ENCODE measurements at places on chromosomes 5 and 9. TPM values are rescaled to one million over a fixed set of nuclear protein-coding genes. Genes with fewer than 3 reads are reported as not detected.

Gene GMCL2
- not detected for total RNA-seq

Gene SLC22A4
- total RNA-seq = 3.7 TPM

Gene ANGPTL2
- total RNA-seq = 15.3 TPM

Gene F12
- 0.99 TPM for total RNA-seq

Gene SERF1B
- 38.2 TPM for total RNA-seq

Gene IL7R
- total RNA-seq = 3.2 TPM

Gene NMUR2
- not detected for total RNA-seq

Gene ADAMTS13
- 1.3 TPM for total RNA-seq

Gene SPINK13
- total RNA-seq = not detected

Gene PCDHGA5
- total RNA-seq = 1.2 TPM
